ENCODE measurements at places on chromosomes 1 and 21. TPM values are rescaled to one million over a fixed set of nuclear protein-coding genes. Genes with fewer than 3 reads are reported as not detected.

The MAGI3 gene
- total RNA-seq = 11.2 TPM

DNA sequence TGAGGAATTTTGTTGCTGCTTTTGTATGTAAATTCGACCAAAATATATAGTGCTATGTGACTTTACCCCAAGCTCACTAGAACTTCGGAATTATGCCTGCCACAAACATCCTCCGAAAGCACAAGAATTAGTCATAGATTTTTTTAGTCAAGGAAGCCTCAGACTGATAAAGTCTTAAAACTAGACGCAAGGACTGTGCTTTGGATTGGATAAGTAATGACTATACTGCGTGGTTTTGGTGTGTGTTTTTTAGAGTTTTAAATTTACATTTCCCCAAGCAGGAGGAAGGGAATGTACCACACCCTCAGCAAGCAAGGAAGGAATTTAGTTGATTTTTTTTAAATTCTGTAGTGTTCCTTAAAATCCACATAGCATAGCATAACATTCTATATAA, 10.3 kb downstream of the WLS start:
- DNase-seq = no peak

The TAL1 gene
- total RNA-seq = not detected

GRCh38 chr1:229203030-229203751, 67.7 kb upstream of the RAB4A start:
- peak; percentile 73 for DNase-seq

GRCh38 chr1:39876144-39876543, 7.2 kb downstream of the TRIT1 start:
- DNase-seq = no peak

The LRRN2 gene
- 3.4 TPM for total RNA-seq

Measured in MG63 (cell line).